ENCODE measurements at places on chromosomes 11 and 22.

DNA sequence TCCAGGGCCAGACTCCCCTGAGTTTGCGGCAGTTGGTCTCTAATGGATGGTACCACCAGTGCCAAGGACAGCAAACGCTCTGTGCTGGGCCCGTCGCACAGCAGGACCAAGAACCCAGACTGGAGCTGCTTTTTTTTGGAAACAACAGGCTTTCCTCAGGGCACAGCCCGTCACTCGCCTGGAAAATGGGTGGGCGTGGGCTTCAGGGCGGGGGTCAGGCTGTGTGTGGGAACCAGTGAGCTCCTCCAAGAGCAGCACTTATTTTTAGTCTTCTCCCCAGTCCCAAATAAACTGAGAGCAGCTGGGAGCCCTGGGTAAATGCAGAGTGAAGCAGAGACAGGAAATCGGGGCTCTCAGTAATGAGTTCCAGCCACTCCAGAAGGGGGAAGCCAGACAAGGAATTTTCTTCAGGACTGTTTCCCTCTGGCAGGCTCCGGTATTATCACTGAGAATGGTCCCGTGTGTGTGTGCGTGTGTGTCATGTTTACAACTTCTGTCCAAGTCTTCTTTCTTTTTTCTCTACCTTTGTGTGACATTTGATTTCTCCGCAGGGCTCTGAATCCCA, 63.0 kb downstream of the PPFIBP2 start:
- DNase-seq, result no peak

DNA sequence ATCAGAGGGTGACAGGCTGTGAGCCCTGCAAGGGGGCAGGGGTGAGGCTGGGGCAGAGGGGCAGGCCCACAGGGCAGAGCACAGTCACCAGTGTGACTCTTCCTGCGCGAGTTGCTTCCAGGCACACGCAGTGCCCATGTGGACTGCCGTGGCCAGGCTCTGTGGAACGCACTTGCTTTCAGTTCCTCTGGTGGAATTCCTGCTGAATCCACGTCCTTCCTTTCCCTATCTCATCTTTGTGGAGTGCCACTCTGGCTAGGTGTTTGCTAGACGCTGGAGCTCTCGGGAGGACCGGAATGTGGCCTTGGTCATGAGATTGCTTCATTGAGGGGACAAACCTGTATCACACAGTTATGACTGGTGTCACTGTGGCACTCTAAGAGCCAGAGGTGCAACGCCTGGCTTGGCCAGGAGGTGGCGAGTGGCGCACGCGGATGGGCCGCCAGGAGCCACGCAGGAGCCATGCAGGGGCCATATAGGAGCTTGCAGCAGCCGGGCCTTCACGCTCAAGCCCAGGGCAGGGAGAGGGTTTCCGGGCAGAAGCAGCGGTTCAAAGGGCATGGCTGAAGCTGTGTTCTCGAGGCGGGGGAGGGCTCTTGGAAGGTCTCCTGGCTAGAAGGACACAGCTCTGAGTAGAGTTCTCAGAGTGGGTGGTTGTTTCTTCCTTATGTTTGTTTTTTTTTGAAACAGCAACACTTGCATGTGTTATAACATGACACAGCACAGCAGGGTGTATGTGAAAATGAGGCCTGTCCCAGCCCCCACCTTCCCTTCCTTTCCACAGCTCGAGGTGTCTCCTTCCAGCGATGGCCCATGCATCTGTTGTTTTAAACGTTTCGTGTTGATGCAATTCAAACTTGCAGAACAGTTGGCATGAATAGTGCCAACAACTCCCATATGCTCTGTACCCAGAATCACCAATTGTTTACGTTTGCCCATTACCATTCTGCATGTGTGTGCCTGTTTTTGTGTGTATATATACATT, 36.2 kb downstream of the TBC1D22A start:
- DNase-seq, result peak; percentile 44

DNA sequence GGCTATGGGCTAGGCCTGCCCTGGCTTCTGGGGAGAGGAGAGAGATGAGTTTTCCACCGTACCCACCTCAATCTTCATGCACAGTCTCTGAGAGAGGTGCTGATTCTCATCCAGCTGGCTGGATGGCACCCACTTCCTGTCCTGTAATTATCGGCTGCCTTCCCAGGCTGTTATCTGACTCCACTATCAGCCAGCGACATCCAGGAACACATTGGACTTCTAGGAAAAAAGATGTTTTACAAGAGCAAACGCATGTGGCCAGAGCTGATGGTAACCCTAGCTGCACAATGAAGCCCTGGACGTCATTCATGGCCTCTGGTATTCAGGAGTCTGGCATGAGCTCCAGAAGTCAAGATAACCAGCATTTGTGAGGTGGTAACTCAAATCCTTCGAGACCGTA, 137.4 kb downstream of the EHF start:
- DNase-seq, result no peak

DNA sequence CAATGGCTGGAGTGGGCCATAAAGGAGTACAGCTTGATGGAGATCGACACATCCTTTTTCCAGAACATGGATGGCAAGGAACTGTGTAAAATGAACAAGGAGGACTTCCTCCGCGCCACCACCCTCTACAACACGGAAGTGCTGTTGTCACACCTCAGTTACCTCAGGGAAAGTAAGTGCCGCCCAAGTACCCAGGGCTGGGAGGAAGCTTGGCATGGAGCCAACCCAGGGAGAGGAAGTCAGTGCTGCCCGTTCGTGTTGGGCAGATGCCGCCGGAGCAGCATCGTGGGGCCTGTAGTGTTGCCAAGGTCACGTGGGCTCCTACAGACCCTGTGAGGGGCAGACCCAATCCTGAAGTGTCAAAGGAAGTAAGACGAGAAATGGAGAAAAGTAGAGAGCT, 78.9 kb downstream of the FLI1 start:
- peak; percentile 30 for DNase-seq

GRCh38 chr11:3158131-3158591, 6.9 kb downstream of the OSBPL5 start:
- no peak for DNase-seq

Data from stimulated activated CD8-positive, alpha-beta memory T cell treated with anti-CD3 and anti-CD28 coated beads, Interleukin-4, amount 100 ng/mL, for 1 hour (primary cell).